ENCODE measurements at places on chromosomes 7 and 10.

DNA sequence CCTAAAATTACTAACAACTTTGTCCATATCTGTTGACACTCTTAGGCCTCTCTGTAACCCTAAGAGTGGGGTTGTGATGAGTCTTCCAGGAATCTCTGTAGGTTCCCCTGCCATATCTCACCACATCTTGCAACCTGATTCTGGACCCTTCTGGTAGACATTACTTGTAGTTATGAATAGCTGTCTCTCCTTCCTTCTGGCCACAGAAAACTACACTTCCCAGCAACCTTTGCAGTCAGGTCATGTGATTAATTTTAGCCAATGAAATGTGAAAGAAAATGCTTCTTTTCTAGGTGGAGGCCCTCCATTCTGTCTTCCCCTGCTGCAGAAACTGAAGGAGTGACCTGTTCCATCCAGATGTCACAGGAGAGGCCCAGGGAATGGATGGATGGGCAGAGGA is 147.6 kb upstream of the AOAH start:
- no peak for DNase-seq

GRCh38 chr7:108079648-108080591 is 50.2 kb downstream of the LAMB4 start:
- DNase-seq: peak; percentile 28

DNA sequence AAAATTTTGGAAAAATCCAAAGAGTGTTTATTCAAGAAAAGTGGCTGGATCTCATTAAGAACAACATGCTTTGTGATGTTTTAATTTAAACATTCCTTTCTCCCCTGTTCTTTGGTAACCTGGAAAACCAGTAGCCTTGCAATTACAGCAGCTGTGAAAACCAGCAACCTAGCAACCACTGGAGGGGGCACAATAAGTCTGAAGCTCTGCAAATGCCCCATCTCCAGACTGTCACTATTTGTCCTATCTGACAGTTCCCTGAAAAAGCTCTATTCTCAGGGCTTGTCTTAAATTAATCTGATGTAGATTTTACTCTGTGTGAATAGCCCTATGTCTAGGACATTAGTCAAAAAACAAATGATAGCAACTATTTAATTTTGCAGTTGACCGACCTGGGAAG is 137.6 kb upstream of the THSD7A start:
- DNase-seq: no peak

GRCh38 chr7:72072901-72073300 is 339.2 kb downstream of the CALN1 start:
- no peak for DNase-seq

- no peak for DNase-seq
These were observed 8.8 kb upstream of the TRPV6 start for GRCh38 chr7:142894112-142894984.

DNA sequence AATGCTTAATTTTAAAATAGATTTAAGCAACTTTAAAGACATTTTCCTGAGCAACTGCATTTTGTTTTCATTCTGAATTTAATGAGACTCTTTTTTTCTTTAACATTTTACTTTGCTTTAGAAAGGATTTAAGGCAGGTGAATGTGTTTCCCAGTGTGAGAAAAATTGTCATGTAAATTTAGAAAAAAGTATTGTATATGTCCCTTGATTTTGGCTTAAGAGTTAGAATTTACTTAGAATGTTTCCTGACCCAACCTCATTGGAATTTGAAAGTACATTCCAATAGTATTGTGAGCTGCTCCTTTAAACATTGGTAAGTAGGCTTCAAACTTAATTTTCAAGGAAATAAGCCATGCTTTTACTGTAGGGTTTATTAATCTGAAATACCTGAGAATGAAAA is 110.2 kb downstream of the PTEN start:
- no peak for DNase-seq

DNA sequence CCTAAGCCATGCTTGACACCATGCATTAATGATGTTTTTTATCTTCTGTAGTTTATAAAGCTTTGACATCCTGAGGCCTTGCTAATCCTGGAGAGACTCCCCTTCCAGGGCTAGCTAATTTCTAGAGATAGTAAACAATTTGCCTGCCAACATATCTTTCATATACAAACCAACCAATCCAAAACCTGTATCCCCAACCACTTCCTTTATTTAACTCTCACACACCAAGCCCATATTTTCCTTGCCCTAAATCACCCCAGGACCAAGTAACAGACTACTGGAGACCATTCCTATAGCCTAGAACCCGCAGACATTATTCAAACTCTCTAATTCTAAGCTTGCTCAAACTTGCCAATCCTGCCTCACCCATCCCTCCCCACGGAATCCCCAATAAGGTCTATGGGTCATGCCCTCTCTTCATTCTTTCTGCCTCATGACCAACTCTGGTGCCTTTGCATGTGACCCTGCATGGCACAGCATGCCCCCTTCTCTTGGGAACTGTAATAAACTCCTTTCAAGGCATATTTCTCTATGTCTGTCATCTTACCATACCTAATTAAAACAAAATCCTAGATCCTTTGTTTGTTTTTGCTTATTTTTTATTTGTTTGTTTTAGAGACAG is 116.6 kb upstream of the CACUL1 start:
- no peak for DNase-seq

- no peak for DNase-seq
These were observed 55.4 kb upstream of the RAB11FIP2 start for GRCh38 chr10:118102121-118102520.

DNA sequence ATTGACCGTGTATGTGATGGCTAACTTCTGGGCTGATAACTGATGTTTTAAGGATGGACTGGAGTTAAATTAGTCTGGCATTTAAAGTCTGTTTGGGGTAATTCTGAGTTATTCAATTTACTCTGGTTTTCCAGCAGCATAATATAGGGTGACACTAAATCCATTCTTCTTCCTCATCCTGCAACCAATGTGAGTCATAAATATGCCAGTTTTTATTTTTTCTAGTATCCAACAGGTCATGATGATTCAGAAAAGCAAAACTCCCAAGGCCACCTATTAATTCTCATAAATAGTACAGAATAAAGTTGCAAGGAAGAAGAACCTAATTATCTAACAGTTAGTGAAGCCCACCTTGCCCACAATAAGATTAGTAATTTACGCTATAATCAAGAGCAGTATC is 7.5 kb upstream of the EPHB6 start:
- no peak for DNase-seq

DNA sequence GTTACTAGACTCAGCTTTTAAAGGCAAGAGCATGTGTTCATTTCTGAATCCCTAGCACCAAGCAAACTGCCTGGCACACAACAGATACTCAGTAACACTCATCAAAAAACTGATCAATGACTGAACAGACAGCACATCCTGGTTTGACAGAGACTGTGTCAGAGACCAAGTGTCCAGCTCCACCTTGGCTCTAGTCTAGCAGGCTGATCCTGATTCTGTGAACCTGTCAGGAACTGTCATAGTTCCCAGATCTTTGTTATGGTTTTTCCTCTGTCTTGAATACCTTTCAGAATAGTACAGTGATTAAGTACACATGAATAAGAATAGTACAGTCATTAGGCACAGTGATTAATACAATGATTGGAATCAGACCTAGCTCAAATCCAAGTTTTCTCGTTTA is 53.0 kb downstream of the TPK1 start:
- DNase-seq: no peak

- DNase-seq: no peak
These were observed 53.1 kb downstream of the CUX1 start for GRCh38 chr7:101870361-101871062.

Measured in kidney glomerular epithelial cell (primary cell).